Foreskin keratinocyte (primary cell): ENCODE measurements at places on chromosomes 16 and 17. TPM values are rescaled to one million over a fixed set of nuclear protein-coding genes. Genes with fewer than 3 reads are reported as not detected.

The CLEC19A gene
- not detected in 2 replicates for polyA plus RNA-seq

The ASGR1 gene
- 0.28 and 0.46 TPM in 2 replicates for polyA plus RNA-seq

The TMEM238L gene
- not detected in 2 replicates for polyA plus RNA-seq

The HELZ gene
- 2.1 and 2.3 TPM in 2 replicates for polyA plus RNA-seq

The TBC1D26 gene
- polyA plus RNA-seq = 0.03 TPM in 1 of 2 replicates, not detected in the other

The NUBP1 gene
- 29.9 and 30.0 TPM in 2 replicates for polyA plus RNA-seq

The NECAB2 gene
- polyA plus RNA-seq = not detected in 2 replicates

The RNF43 gene
- polyA plus RNA-seq = 8.5 and 9.7 TPM in 2 replicates

The GPR179 gene
- not detected in 2 replicates for polyA plus RNA-seq

The PTGES3L gene
- polyA plus RNA-seq = 0.13 and 0.15 TPM in 2 replicates

The FBXO39 gene
- polyA plus RNA-seq = 0.23 and 0.25 TPM in 2 replicates

The RBBP6 gene
- polyA plus RNA-seq = 13.1 and 15.4 TPM in 2 replicates

The SMPD3 gene
- polyA plus RNA-seq = 0.01 and 0.03 TPM in 2 replicates

The TSPOAP1 gene
- 0.32 and 0.39 TPM in 2 replicates for polyA plus RNA-seq

The VASN gene
- 1.5 and 2.0 TPM in 2 replicates for polyA plus RNA-seq

The MPO gene
- not detected in 2 replicates for polyA plus RNA-seq

The ADGRG1 gene
- polyA plus RNA-seq = 35.5 and 50.5 TPM in 2 replicates
